ENCODE measurements at places on chromosomes 11 and 22.

DNA sequence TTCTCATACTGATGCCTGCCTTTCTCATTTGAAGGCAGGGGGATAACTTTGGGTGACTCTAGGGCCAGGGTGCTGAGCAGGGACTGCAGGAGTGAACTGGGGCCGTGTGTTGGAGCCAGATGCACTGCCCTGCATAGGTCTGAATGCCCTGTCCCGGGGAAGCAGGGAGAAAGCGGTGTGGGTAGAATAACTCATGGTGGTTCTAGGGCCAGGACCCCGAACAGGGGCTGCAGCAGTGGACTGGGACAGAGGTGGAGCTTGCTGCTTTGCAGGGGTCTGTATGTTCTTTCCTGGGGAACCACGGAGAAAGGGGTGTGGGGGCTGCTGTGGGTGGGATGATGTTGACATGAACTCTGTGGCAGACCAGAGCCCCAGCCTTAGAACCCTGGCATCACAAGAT, 52.9 kb downstream of the GAB4 start:
- no peak for DNase-seq

GRCh38 chr11:934527-934926, 8.9 kb downstream of the AP2A2 start:
- DNase-seq = no peak

DNA sequence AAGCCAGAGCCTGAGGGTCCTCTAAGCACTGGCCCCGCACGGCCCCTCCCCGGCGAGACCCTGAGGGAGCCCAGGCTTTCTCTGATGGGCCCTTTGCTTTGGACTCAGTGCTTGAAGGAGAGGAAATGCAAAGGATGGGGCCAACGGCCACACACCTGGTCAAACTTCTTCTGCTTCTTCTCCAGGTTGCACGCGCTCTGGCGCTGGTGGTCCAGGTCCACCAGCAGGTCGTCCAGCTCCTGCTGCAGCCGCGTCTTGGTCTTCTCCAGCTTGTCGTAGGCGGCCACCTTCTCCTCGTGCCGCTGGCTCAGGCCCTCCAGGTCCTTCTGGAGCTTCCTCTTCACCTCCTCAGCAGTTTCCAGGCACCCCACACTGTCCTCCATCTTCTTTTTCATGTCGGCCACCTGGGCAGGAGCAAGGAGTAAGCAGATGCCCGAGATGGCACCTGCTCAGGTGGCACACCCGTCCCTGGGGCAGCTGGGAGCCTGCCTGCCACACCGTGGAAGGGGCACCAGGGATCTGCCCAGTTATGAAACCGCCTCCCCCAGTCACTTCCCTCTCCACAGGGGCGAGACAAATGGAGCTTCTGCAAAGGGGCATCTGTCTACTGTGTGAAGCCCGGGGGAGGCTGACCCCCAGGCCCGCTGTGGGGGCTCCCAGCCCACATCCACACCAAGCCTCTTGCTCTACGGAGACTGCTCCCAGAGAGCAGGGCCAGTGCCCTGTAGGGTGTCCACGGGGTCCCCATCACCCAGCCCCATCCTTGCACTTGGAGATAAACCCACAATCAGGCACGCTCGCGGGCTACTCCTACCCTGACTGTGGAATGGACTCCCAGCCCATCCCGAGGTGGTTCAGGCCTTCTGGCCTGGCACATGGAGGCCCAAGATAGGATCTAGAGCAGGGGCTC, 39.2 kb downstream of the APOL1 start:
- no peak for DNase-seq

- no peak for DNase-seq
Measured at GRCh38 chr11:84056653-84057376, 770.6 kb upstream of the CCDC90B start.

- DNase-seq = peak; percentile 49
Measured at GRCh38 chr11:45918331-45918941, 759 bp upstream of the PEX16 start.

Data from muscle of arm (tissue), 14 donors.